ENCODE measurements at places on chromosomes 13 and 19. TPM values are rescaled to one million over a fixed set of nuclear protein-coding genes. Genes with fewer than 3 reads are reported as not detected.

HPN gene
- polyA plus RNA-seq, result 89.0 TPM

DNA sequence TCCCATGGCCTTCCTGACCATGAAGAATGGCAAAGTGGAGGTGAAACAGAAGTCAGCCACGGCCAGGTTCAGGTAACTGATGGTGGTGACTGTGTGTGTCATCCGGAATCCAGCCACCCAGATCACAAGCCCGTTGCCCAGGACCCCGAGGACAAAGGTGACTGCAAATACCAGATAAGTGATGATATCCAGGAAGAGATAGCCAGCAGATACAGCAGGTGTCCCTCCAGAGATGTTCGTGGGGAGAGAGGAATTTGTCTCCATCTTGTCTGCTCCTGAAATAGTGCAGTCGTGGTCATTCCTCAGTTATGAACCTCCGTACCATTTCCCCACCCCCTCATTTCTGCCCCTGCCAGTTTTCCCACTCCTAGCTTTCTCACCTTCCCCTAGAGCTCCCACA lies 4.9 kb downstream of the FPR1 start:
- DNase-seq, result no peak

- no peak for DNase-seq
These were observed 10.2 kb upstream of the ANKRD10 start for GRCh38 chr13:110925023-110925612.

DNA sequence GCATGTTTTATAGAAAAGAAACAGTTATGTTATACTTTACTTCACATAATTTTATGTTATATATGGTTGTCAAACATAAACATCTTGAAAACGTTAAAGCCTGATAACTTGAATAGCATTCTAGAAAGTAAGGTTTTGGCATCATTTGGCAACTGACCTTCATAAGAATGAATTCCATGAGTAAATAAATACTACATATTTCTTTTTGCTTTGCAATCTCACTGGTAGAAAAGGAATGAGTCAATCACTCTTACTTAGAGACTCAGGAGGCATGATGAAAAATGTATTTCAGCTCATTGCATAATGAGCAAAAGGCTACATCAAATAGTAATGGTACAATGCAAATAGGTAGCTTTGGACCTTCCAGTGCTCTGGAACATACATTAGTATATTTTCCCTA lies 1381.9 kb downstream of the EFNB2 start:
- DNase-seq, result no peak
